ENCODE measurements at places on chromosomes 4 and X.

DNA sequence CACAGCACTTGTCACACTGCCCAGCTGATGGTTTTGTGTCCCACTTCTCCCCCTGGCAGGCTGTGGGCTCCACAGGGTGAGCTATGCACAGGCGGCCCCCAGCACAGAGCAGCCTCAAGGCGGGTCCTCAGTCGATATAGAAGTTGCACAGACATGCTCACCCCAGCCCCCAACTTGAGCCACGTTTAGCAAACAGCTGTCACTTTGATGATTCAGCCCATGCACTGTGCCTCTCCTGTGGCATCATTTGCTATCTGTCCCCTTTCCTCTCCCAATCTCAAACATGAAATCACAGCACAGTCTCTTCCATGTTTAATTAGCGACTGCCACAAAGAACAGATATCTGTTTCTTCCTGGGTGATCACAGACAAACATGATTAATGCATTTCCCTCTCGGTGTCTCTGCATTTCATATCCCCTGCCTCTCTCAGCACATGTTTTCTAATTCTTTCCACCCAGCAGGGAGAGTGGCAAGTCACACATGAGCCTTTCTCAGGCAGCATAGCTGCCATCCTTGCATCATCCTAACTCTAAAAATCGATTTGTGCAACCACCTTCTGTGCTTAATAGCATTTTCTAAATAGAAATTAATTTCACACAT, 204.9 kb downstream of the EVC2 start:
- no peak for DNase-seq

- no peak for DNase-seq
Measured at GRCh38 chr4:68383115-68383514, 33.2 kb upstream of the YTHDC1 start.

DNA sequence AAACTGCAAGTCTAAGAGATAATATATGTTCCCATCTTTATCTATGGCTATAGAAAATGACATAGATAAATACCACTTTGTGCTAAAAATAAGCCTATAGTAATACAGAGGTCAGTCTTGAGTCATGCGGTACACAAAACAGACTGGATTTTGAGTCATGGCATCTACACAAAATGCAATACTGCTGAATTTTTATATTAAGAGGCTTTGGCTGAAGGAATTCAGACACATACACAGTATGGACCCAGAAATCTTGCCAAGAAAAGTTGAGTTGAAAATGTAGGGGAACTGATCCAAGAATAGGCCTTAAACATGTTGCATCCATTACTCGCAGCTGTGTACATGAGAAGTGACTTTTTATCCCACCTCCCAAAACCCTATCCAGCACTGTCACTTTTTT, 184.4 kb downstream of the TENM3 start:
- no peak for DNase-seq

- no peak for DNase-seq
Measured at GRCh38 chrX:153876112-153876491, 9.9 kb downstream of the L1CAM start.

DNA sequence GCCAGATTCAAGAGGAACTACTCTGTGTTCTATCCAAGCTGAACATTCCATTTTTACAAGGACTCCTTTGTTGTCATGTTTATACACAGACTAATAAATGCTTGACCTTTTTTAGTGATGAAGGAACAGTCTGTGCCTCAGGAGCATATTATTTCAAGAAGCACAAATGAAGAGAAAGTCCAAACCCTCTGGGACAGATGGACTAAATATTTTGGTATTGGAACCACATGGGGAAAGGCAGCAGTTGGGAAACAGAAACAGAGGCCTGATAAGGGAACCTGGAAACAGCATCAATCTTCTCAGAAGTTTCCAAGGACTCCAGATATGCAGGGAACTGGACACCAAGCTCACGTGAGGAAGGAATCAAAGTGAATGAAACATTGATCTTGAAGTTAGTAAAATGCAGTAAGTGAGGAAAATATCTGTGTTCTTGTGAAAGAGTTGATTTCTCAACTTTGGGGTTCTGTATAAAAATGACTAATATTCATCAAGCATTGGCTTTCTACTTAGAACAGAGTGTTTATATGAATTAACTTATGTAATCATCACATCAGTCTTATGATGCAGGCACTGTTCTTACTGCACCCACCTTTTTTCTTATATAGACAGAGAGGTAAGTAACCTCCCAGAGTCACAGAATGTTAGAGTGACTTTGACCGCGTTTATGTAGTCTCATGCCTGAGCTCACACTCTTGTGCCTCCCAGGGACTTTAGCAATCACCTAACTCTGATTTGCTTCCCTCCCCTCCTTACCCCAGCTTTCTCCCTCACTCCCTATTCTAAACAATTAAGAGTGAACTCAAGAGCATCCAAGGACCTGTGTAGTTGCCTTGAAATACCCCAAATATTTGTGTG, 148.9 kb upstream of the JADE1 start:
- DNase-seq, result no peak

DNA sequence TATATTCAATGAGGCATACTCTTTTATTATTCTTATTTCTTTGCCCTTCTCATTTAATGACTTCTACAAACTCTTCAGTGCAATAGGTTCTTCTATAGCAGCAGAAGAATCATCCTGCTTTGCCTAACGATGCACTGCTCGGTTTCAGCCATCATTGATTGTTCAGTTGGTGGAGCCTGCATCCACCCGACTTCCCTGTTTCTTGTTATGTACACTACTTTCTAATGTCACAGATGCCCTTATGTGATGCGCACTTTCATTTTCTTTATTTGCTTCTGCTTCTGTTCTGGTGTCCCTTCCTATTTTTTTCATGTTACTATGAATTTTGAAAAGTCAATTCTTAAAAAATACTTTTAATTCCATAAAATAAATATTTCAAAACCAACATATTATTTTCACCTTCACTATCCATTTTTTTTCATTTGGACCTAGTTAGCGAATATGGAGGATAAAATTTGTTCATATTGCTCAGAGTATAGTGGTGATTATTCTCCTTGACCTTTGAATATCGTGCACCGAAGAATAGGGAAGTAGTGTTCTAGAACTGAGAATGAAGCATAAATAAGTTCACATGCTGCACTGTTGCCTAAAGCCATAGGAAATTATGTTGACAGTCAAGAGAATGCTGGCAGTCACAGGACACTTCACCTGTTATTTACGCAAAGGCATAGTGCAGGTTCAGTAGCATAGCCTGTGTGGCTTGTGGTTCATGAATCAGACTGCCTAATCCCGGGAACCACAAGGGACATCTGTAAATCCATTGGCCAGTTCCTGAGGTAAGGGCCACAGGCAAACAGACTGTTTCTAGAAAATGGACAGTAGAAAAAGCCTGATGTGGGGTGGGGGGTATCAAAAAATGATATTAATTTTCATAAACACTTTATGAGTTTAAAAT, 21.3 kb upstream of the SFRP2 start:
- no peak for DNase-seq

DNA sequence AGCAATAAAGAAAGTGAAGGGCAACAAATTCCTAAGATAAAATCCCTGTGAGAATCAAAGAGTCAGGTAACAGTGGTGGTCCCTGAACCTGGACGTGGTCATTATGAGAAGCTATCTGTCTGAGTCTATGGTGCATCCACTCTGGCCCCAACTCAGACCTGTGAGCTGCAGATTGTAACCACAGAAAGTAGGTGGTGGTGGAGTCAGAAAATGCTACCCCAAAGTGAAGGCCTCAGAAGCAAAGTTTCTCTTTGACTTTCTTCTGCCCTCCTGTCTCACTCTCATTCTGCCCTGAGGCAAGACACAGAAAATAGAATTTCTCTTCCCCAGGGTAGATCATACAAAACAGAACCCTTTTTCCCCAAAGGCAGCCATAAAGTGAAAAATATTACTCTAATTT, 84.1 kb upstream of the NEIL3 start:
- no peak for DNase-seq

- DNase-seq, result no peak
Measured at GRCh38 chr4:120000591-120001296, 65.9 kb downstream of the MAD2L1 start.

- DNase-seq, result no peak
Measured at GRCh38 chrX:149521438-149521837, 16.3 kb upstream of the IDS start.

GRCh38 chr4:158811704-158812103, 42.9 kb downstream of the FNIP2 start:
- no peak for DNase-seq

DNA sequence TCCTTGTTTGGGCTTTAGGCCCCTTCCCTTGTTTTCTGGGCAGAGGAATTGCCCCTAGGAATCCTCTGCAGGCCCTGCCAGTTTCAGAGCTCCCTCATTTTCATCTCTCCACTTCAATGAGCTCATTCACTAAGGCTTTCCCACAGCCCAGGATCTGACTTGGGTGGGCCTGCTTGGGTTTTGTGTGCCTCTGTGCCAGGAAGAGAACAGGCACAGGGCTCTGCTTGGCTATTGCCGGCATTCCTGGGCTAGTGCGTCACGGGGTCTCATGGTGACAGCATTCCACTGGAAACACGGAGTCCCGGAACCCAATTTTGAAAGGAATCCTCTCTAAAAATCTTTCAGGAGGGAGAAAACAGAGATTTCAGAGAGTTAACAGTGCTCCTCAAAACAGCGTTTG, 150.5 kb downstream of the VCX3A start:
- peak; percentile 11 for DNase-seq

DNA sequence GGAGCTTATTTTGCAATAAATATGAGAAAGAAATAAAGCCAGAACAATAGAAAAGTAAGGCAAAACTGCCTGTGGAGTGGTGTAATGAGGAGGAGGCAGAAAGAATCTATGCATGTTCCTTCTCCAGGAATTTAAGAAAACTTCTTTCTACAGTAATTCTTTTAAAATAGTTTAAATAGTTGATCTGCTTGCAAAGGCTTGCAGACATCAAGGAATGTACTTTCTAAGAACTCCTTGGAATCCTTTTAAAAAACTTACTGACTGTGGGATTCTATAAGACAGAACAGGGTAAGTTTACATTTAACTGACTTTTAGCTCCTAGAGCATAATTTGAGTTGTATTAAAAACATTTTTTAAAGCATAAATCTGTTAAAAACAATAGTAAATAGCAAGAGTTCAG, 63.2 kb upstream of the ALB start:
- no peak for DNase-seq

DNA sequence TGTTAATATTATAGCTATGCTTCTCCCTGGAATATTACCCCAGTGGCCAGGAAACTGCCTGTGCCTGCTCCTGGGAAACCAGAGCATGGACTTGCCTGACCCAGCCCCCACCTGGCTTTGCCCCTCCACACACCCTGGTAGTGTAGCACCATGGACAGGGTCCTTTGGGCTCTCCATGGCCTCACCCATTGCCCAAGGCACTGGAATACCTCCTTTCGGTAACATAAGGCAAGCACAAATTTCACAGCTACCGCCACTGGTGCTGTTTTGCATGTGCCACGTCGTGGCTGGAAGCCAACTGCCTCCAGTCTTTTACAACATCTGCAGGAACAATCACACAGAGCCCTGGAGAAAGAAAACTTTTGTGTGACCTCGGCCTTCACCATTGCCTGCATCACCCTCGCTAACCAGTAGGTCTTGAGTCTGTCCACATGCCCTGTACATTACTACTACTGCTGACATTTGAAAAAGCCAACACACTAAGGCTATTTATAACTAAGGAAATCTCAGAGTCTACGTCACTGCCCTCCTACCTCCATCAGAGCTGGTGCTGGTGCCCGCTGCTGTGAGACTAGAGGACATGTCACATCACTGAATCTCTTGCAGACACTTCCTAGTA, 47.7 kb downstream of the HPGD start:
- DNase-seq, result no peak

DNA sequence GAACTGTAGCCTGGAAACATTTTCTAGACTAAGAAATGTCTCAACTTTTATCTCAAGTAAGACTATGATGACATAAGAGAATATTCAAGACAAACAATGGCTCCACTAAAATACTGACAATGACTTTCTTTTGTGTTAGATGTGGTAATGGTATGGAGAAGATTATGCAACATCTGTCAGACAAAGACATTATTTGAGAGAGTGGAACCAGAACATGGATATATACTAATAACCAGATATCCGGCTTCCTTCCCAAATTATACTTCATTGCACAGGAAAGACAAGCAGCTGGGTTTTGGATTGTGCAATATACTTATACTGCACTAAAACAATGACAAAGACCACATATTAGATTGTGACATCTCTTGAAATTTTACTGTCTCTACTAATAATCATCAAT, 290.8 kb upstream of the GIMD1 start:
- no peak for DNase-seq

GRCh38 chr4:36321176-36321575, 39.8 kb downstream of the DTHD1 start:
- DNase-seq, result no peak

Data from hypothalamus (tissue), 51 donors.